Stimulated activated CD8-positive, alpha-beta memory T cell treated with anti-CD3 and anti-CD28 coated beads, Interleukin-7, amount 100 ng/mL, for 4 hours (primary cell): ENCODE measurements at places on chromosomes 7 and 10.

GRCh38 chr10:24652381-24652957, 71.2 kb downstream of the ARHGAP21 start:
- DNase-seq, result no peak

DNA sequence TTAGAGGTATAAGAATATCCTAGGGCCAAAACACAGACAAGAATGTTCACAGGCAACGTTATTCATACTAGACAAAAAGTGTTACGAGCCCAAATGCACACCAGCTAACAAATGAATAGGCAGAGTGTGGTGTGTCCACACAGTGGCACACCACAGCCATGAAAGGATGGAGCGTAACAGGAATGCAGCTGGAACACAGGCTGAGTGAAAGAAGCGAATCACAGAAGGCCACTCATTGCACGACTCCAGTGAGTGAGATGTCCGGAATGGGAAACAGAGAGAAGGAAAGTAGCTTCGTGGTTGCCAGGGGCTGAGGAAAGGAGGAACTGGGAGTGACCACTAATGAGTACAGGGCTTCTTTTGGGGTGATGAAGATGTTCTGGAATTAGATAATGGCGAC, 198.8 kb downstream of the TNS3 start:
- no peak for DNase-seq

DNA sequence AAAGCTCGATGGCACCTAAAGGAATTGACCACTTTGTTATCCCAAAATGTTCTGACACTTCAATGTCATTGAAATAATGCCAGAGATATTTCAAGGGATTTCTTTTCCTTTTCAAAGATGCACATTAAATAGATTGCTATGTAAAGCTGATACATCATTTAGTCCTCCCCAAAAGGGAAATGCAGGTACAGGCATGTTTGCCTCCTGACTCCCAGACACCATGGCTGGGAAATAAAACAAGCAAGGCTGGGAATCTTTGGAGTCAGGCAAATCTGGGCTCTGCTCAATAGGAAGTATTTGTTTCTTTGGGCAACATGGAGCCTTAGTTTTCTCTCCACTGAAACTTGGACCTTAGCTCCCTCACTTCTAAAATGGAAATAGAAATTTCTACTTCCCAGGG, 230.8 kb upstream of the LRRTM3 start:
- no peak for DNase-seq

GRCh38 chr7:132095111-132095765, 481.0 kb downstream of the PLXNA4 start:
- DNase-seq, result no peak

DNA sequence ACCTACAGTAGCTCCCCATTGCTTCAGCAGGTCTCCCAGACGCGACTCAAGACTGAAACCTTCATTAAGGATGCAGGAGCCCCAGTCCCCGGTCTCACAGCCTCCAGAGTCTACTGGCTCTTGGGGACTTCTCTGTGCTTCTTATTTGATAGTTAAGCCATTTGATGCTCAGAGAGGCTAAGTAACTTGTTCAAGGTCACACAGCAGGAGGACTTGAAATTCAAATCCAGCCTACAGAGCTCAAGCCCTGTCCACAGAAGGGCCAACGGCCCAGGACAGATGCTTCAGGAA, 21.2 kb upstream of the ZMIZ1 start:
- no peak for DNase-seq

GRCh38 chr10:128929131-128929530, 537.9 kb upstream of the MGMT start:
- DNase-seq, result no peak

GRCh38 chr7:132739271-132739955, 163.1 kb upstream of the PLXNA4 start:
- no peak for DNase-seq

GRCh38 chr7:47332213-47332612, 249.7 kb downstream of the TNS3 start:
- no peak for DNase-seq
